SIG-M5 (cell line): ENCODE measurements at places on chromosomes 4 and X.

- DNase-seq = no peak
These were observed 102.4 kb downstream of the SLIT2 start for GRCh38 chr4:20354120-20354519.

GRCh38 chr4:79623021-79623870 is 215.2 kb upstream of the GK2 start:
- no peak for DNase-seq

- no peak for DNase-seq
These were observed at the start of gene CASP6 for GRCh38 chr4:109702950-109703663. CASP6 (minus strand) TSS chr4:109703445; CDS start chr4:109703395, 50 bp downstream.

DNA sequence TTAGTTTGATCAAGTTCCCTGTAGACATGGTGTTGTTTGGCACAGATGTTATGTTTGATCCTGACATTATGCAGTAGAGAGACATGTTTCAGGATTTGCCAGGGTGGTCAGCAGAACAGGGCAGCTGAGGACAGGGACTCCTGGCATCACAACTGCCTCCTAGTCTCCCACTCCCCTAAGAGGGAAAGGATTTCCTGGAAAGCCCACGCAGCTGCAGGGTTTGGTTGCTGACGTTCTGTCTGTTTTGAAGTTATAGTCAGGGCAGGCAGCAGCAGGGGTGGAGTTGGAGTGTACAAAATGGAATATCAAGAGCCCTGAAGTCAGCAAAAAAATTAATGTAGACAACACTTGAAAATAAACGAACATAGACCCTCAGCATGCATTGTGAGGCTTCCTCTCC is 125.4 kb downstream of the CPE start:
- no peak for DNase-seq

DNA sequence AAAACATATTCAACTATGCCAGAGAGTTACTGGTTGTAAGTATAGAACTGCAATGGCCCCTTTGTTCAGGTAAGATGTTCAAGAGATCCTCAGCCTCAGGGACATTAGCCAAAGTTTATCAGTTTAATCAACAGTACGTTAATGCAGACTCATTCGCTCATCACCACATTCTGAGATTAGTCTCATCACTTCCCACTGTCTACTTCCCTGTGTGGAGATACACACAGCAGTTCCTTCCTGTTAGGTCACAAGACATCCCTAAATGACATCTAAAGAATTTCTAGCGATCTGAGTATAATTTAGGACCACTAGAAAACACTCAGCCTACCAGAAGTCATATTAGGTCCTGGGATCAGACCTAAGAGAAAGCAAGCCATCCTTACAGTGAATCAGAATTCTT is 10.4 kb downstream of the SLC10A7 start:
- DNase-seq = no peak

DNA sequence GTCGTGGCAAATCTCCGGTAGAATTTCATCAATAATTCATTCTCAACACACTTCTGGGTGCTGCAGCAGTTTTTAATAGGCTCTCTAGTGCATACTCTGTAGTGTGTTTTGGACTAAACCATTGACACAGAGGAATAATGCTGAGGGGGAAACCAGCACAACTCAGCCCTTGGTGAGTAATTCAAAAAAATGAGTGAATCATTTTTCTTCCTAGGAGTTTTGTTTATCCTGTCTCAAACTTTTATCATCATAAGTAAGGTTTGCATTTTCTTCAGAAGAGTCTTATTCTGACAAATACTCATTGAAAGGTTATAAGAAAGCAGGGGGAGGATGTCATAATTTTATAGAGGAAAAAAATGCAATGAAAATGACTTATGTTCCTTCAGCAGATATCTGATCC is 2542.7 kb downstream of the PCDH7 start:
- DNase-seq = no peak

DNA sequence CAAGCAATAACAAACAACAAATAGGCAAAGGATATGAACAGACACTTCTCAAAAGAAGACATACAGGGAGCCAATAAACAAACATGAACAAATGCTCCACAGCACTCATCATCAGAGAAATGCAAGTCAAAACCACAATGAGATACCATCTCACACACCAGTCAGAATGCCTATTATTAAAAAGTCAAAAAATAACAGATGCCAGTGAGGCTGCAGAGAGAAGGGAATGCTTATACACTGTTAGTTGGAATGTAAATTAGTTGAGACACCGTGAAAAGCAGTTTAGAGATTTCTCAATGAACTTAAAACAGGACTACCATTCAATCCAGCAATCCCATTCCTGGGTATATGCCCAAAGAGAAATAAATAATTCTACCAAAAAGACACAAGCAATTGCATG is 129.8 kb upstream of the MAGEB2 start:
- DNase-seq = no peak

- no peak for DNase-seq
These were observed 41.6 kb upstream of the STIM2 start for GRCh38 chr4:26819026-26819425.

- no peak for DNase-seq
These were observed 245.0 kb downstream of the EVC2 start for GRCh38 chr4:5463361-5463760.

DNA sequence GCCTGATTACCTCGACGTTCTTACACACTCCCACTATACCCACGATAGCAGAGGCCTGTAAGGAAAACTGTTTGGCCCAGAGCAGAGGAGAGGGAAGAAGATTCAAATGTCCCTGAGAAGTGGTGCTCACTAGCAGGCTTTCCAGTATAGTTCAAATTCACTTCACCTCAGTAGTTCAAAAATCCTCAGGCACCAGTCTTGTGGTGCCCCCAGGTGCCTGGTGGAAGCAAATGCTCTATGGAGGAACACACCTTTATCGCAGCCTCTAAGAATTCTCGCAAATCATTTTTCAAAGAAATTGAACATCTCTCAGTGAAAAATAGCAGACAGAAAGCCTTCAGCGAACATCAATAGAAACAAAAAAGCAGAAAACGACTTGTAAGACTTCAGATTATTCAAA is 12.2 kb upstream of the MTMR1 start:
- DNase-seq = no peak
